ENCODE measurements at places on chromosomes 5 and 9. TPM values are rescaled to one million over a fixed set of nuclear protein-coding genes. Genes with fewer than 3 reads are reported as not detected.
A peak's percentile ranks its signal among the peaks of the same experiment; 100 is the strongest.

- H3K36me3 ChIP-seq, result no peaks in the 10 kb centered on the region
- no peak overlapping the region for H3K27ac ChIP-seq
- no peaks in the 10 kb centered on the region for H3K27me3 ChIP-seq
- no peak for DNase-seq
- H3K4me1 ChIP-seq, result no peaks in the 10 kb centered on the region
Measured at GRCh38 chr5:174424219-174425053, 299.9 kb upstream of the MSX2 start.

DNA sequence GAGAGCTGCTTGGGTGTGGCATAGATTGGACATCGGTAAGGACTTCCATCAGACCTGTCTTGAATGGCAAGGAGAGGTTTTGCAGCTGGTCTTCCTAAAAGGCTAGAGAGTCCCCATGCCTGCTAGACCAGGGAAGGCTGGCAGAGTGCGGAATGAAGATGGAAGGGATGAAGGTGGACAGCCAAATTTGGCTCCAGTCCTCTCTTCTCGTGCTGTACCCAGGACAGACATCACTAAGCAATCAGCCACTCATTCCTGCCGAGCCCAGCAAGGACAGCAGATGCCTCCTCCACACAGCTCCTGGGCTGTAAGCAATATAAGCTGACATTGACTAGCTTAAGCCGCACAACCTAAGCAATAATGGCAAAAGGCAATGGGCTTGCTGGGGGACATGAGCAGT lies 112.0 kb downstream of the OLFM1 start:
- no peak for DNase-seq
- H3K27me3 ChIP-seq, result no peaks in the 10 kb centered on the region
- H3K4me3 ChIP-seq, result no peak overlapping the region
- no peaks in the 10 kb centered on the region for H3K4me1 ChIP-seq
- no peak overlapping the region for H3K27ac ChIP-seq
- no peaks in the 10 kb centered on the region for H3K36me3 ChIP-seq

DNA sequence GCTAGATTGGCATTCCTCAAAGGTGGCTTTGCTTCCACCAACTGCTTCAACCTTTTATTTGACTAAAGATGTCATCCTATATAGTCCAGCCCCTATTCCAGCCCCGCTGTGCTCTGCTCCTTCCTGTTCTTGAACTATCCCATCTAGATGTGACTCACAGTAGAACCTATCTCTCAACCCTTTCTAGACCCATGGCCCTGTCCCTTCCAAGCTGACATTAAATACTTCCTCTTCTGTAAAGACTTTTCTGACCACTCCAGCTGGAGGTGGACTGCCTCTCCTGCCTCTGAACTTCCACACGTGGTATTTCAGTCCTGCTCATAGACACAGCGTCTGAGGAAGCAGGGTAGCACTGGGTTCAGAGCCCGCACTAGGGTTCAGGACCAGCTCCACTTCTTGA lies 32.4 kb downstream of the OSTF1 start:
- H3K27ac ChIP-seq, result no peak overlapping the region
- H3K36me3 ChIP-seq, result 0 out of 2 replicates have a peak, but pooled peaks cover 3% of the 10 kb centered on the region
- no peak for DNase-seq
- H3K27me3 ChIP-seq, result no peaks in the 10 kb centered on the region
- H3K4me3 ChIP-seq, result no peak overlapping the region
- no peaks in the 10 kb centered on the region for H3K4me1 ChIP-seq

C9orf153 gene
- not detected for total RNA-seq

- H3K27me3 ChIP-seq, result no peaks in the 10 kb centered on the region
- H3K4me1 ChIP-seq, result peaks cover 10% of the 10 kb centered on the region
- H3K36me3 ChIP-seq, result no peaks in the 10 kb centered on the region
- H3K27ac ChIP-seq, result no peak overlapping the region
Measured at GRCh38 chr5:81269751-81270393, 31.5 kb upstream of the ZCCHC9 start.

- no peaks in the 10 kb centered on the region for H3K27me3 ChIP-seq
- no peaks in the 10 kb centered on the region for H3K4me1 ChIP-seq
- DNase-seq, result no peak
Measured at GRCh38 chr5:24668050-24668449, 23.3 kb upstream of the CDH10 start.

DNA sequence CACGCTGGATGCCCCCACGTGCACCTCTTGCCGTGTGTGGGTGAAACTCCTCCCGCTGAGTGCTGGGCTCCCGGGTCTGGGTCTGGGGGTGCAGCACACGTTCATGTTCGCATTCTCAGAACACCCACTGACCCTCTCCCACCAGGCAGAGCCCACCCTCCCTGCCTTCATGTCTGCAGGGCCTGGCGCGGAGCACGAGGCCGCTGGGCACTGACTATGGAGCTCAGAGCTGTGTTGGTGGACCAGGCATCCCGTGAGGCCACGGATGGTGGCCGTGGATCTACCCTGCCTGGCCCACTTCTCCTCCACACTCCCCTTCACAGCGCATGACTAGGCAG lies 8.8 kb downstream of the LCN12 start:
- H3K4me1 ChIP-seq, result no peaks in the 10 kb centered on the region
- H3K36me3 ChIP-seq, result no peaks in the 10 kb centered on the region
- H3K27ac ChIP-seq, result no peak overlapping the region
- DNase-seq, result no peak

COX7C gene
- 324 TPM for total RNA-seq

SLC6A7 gene
- not detected for total RNA-seq

RBM22 gene
- 47.0 TPM for total RNA-seq

DNA sequence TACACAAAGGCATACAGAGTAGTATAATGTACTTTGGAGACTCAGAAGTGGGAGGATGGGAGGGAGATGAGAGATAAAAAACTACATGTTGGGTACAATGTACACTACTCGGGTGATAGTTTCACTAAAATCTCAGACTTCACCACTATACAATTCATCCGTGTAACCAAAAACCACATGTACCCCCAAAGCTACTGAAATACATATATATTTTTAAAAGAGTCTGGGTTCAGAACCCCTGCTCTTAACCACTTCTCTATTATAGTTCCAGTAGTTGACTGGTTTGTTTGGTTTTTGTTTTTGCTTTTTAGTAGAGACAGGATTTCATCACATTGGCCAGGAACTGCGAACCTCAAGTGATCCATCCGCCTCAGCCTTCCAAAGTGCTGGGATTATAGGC lies 22.6 kb downstream of the SGTB start:
- no peak overlapping the region for H3K4me3 ChIP-seq
- peaks cover 9% of the 10 kb centered on the region for H3K36me3 ChIP-seq
- no peak for DNase-seq

DNA sequence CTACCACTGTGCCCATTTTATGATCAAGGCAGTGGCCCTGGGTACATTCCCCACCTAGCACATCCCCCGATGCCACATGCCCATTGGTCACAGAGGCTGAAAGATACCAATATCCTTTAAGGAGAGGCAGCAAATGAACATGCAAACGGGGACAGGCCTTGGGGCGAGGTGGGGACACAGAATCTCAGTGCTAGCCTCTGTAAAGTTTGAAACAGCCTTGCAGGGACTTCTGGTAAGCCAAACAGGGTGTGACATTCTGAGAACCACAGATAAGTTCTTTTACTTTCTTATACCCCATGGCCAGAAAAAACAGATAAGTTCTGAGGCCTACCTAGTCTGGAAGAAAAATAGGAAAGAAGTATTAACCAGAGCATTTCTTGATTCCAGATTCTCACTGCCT lies 60.5 kb downstream of the ACER2 start:
- no peak for DNase-seq
- no peak overlapping the region for H3K4me3 ChIP-seq
- H3K27me3 ChIP-seq, result no peaks in the 10 kb centered on the region
- H3K27ac ChIP-seq, result no peak overlapping the region

- no peak overlapping the region for H3K4me3 ChIP-seq
- H3K27me3 ChIP-seq, result no peaks in the 10 kb centered on the region
- no peak for DNase-seq
Measured at GRCh38 chr5:1125030-1125357, 13.1 kb upstream of the SLC12A7 start.

DNA sequence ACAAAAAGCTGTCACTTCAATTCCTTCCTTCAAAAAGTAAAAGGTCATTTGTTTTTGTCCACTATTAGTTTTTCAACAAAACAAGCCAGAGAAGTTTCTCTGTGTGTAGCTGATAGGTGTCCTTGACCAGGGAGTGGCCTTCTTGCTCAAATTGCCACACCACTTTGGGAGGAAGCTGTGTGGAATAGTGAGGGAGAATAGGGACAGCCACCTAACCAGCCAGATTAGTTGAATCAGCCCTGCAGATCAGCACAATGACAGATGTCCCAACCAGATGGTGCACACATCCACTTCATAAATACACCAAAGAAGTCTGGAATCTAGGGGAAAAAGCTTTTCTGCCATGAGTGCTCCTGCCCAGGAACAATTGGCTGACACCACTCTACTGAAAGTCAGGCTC lies 37.2 kb downstream of the NREP start:
- H3K27ac ChIP-seq, result no peak overlapping the region
- H3K4me1 ChIP-seq, result no peaks in the 10 kb centered on the region

- no peak for DNase-seq
- peaks cover 16% of the 10 kb centered on the region for H3K4me1 ChIP-seq
- no peak overlapping the region for H3K4me3 ChIP-seq
- peaks cover 20% of the 10 kb centered on the region for H3K36me3 ChIP-seq
Measured at GRCh38 chr9:112112941-112113681, 62.0 kb downstream of the SUSD1 start.

- H3K27ac ChIP-seq, result no peak overlapping the region
- H3K36me3 ChIP-seq, result no peaks in the 10 kb centered on the region
- DNase-seq, result no peak
- H3K4me3 ChIP-seq, result no peak overlapping the region
Measured at GRCh38 chr9:128055344-128056040, 11.6 kb downstream of the NAIF1 start.

PNPLA7 gene
- total RNA-seq, result not detected

DNA sequence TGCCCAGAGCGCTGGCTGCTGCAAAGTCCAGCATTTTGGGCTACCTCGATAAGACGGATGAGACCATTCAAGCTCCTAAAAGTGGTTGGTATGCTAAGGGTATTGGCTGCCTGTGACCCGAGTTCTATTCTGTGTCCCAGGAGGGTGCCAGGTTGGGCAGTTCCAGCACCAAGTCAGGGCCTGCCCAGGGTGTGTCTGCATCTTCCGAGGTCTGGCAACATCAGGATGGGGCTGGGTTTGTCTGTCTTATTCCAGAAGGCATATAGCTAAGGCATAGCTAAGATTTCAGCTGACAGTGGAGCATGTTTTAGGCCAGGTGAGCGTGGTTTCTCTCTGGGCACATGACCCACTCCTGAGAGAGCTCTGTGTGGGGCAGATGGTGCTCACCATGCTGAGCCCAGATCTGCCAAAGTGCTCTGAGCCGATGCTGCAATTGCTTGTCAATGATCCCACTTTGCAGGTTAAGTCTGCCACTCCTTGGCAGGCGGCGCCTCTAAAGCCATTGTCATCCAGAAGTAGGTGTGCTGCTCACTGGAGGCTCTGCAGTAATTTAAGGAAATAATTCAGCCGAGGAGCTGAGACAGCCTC lies 7.8 kb downstream of the SLC9A3 start:
- no peak for DNase-seq
- no peak overlapping the region for H3K27ac ChIP-seq
- H3K4me3 ChIP-seq, result no peak overlapping the region
- H3K4me1 ChIP-seq, result no peaks in the 10 kb centered on the region

DNA sequence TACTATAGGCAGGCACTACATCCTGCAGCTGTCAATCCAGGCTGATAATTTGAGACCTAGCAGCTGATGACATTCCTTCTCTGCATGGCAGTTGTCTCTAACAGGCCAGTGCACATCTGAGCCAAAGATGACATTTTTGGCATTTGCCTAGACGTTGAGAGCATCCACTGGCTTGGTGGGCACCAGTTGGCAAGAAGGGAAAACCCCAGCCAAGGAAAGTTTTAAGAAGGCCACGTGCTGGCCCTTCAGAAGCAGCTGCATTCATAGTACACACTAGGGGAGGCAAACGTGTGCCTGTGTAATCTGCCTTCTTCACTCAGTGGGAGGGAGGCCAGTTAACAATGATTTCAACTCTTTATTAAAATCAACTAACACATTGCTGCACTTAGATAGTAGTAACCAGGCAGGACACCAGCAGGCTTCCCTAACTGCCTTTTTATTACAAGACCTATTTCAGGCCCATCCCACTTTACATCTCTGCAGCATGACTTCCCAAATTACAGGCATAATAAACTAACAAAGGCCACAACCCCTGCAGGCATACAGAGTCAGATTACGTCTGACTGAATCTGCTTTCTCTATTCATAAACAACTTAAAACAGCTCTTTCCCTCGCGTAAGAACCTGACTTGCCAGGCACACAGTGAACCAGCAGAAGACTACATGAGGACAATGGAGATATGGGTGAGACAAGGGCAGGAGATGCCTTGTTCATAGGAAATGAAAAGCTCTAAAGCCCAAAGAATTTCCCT lies 576.3 kb downstream of the PDE4D start:
- H3K4me3 ChIP-seq, result no peak overlapping the region
- no peak overlapping the region for H3K27ac ChIP-seq
- no peaks in the 10 kb centered on the region for H3K27me3 ChIP-seq
- no peaks in the 10 kb centered on the region for H3K36me3 ChIP-seq

PCDHB15 gene
- 1.0 TPM for total RNA-seq

GRCh38 chr9:117815315-117815714 lies 111.1 kb downstream of the TLR4 start:
- no peak overlapping the region for H3K27ac ChIP-seq
- no peaks in the 10 kb centered on the region for H3K27me3 ChIP-seq
- no peaks in the 10 kb centered on the region for H3K4me1 ChIP-seq

DNA sequence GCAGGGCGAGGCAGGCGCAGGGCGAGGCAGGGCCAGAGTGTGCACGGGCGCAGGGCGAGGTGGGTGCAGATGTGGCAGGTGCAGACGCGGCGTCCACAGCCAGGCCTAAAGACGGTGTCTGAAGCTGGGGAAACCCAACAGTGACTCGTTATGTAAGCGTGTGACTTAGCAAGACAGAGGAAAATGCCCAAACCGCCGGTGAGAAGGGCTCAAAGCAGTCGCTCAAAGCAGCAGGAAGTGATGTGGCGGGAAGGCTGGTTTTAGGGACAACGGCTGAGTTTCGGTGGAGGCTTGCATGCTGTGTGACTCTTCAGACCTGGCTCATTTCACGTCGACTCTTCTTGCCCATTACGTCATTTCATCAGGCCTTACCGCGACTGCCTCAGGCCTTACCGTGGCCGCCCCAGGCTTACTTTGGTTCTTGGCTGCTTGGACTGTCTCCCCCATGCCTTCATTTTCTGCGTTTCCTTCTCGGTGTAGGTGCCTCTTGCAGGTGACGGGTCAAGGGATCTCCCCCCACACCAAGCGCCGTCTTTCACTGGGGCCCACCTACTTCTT lies 50.5 kb upstream of the EXOC3 start:
- peak overlapping the region; percentile 13 for H3K27ac ChIP-seq
- H3K4me3 ChIP-seq, result no peak overlapping the region
- H3K27me3 ChIP-seq, result no peaks in the 10 kb centered on the region
- peaks cover 8% of the 10 kb centered on the region for H3K36me3 ChIP-seq

DNA sequence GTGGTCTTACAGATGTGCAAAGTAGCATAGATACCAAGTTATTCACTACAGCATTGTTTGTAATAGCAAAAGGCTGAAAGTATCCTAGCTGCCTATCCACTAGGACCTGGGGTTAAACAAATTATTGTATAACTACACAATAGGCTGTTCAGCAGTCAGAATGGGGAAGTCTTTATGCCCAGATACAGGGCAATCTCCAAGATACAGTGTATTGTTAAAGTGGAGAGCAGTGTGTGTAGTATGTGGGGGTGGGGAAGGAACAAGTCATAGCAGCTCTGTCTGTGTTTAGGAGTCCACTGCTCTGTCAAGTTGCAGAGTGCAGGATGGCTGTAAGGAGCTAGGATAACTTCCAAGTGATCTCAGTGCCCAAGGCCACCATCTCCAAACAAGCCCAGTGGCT lies 5.5 kb downstream of the PCYOX1L start:
- no peaks in the 10 kb centered on the region for H3K36me3 ChIP-seq
- no peaks in the 10 kb centered on the region for H3K27me3 ChIP-seq
- no peak overlapping the region for H3K4me3 ChIP-seq
- H3K27ac ChIP-seq, result no peak overlapping the region
- H3K4me1 ChIP-seq, result peaks cover 33% of the 10 kb centered on the region
- no peak for DNase-seq
